ENCODE measurements at places on chromosomes 7 and 10.

GRCh38 chr10:13830385-13830784 lies 243.6 kb downstream of the PRPF18 start:
- no peak for DNase-seq

DNA sequence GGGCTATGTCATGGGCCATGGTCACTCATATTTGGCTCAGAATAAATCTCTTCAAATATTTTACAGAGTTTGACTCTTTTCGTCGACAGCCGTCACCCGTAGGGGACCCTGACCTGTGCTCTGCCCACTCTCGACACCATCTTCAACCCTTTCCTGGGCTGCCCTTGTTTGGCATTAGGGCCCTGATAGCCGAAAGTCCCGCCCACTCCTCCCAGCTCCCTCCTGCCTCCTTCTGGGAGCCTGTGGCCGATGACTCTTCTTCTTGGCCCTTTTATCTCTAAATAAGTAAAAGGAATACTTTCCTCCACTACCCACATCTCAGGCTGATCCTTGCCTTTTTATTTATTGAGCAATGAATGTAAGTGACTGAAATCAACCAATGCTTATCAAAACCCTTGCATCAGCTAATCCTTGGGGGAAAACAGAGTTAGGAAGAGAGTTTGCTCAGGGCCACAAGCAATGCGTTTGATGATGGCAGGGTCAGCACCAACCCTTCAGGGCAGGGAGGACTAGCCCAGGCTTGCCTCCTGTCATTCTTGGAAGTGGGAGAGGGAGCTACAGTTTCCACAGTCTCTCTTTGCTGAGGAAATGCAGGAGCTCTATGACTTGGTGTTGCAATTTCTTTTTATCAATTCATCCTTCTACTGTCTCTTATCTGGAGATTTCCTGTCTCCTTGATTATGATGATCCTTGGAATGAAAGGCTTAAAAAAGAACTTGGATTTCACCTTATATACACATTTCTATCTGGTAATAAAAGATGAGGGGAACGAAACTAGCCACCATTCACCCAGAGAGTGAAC lies 218.2 kb upstream of the PODXL start:
- no peak for DNase-seq

GRCh38 chr7:137975221-137975620 lies 26.7 kb downstream of the CREB3L2 start:
- no peak for DNase-seq

GRCh38 chr10:58488921-58489320 lies 23.8 kb upstream of the BICC1 start:
- DNase-seq = no peak

DNA sequence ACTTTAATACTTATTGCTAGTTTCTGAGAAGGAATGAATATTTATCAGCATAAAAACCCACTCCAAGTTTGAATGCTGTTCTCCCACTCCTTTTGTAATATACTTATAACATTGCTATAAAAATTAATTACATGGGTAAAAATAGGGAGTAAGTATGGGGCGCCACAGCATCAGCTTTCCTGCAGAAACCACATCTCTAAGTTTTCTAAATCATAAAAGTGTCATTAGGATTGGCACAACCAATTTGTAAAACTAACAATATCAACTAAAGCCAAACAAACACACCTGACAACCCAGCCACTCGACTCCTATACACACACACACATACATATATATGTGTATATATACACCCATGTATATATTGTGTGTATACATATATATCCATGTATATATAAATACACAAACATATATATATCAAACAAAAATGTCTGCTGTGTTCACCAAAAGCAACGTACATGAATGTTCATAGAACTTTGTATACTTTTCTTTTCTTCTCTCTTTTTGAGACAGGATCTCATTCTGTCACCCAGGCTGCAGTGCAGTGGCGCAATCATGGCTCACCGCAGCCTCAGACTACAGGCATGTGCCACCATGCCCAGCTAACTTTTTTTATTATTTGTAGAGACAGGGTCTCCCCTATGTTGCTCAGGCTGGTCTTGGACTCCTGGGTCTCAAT lies 14.8 kb upstream of the LRRC17 start:
- no peak for DNase-seq

GRCh38 chr10:124376411-124376810 lies 42.3 kb downstream of the OAT start:
- DNase-seq = no peak
